Inflammatory macrophage (primary cell): ENCODE measurements at places on chromosomes 7 and 10.

- no peak for DNase-seq
These were observed 52.4 kb upstream of the GNAI1 start for GRCh38 chr7:80082213-80082612.

- no peak for DNase-seq
These were observed 59.4 kb upstream of the EMX2 start for GRCh38 chr10:117483056-117483590.

GRCh38 chr7:21256310-21256877 is 171.5 kb upstream of the SP4 start:
- DNase-seq = peak; percentile 48

- no peak for DNase-seq
These were observed 4.6 kb upstream of the ZNF22 start for GRCh38 chr10:44995914-44996669.

DNA sequence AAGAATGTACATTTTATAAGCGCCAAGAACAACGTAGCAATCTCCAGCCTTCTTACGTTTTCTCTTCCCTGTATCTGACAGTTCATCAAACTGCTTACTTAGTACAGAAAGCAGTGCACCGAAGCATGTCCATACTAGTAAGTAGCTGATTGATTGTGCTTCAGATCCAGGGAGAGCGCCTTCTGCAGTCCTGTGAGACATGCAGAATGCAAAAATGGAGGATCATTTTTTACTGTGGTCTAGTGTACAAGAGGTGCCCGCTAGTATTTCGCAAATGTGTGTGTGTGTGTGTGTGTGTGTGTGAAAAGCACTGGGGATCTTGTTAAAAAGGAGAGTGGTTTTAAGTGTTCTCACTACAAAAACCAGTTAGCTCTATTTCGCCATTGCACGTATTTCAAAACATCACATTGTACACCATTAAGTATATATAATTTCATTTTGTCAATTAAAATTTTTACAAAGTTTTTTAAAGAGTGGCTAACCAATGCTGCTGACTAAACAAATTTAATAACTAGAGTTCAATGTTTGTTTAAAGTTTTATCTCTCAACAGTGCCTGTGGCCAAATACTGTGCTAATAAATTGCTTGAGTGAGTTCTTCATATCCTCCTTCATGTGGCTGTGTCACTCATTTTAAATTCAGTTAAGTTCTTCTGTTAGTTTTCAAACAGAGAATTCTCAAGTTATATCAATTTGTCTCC is 99.6 kb downstream of the ZMYND11 start:
- no peak for DNase-seq

DNA sequence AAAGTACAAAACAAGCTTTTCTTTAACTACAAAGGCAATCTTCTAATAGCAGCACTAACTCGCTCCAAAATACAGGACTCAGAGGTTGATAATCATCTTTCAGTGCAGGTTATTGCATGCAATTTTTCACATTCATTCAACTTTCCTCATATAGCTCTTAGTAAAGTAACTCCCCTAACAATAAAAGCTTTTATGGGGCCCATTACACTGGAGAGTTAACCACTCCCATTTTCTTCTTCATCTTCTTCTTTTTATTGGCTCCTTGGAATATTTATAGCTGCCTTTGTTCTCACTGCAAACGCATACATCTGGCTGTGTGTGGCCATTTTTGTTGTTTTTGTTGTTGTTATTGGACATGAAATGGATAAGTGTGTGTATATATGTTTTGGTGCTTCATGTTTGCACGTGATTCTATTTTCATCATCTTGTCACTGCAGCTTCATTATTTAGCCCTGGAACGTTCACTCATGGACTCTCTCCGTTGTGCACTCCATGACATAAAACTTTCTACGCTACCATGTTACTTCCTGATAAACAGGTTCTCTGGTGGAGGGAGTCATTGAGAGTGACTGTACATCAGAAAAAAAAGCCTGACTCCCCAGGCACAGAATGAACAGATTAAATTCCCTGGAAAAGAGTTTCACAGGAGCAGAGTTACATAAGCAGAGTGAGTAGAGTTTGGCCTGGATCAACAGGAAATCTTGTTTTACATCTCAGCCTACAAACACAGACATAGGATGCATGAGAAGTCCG is 236.4 kb upstream of the SP4 start:
- DNase-seq = no peak

DNA sequence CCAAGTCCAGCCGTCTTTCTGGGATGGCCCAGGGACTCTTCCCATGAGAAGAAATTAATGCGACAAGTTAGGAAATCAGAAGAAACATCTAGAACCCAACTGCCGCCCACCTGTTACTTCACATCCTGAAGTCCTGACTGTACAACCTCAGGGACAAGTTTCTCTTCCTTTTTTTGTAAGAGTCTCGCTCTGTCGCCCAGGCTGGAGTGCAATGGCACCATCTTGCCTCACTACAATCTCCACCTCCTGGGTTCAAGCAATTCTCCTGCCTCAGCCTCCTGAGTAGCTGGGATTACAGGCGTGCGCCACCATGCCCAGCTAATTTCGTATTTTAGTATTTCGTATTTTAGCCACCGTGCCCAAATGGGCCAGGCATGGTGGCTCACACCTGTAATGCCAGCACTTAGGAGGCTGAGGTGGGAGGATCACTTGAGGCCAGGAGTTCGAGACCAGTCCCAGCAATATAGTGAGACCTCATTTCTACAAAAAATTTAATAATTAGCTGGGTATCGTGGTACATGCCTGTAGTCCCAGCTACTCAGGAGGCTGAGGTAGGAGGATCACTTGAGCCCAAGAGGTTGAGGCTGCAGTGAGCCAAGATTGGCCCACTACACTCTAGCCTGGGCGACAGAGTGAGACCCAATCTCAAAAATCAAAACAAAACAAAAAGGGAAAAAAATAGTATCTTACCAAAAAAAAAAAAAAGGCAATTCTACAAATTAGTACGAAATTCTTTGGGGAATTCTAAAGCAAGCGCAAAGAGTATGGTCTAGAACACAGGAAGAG is 20.8 kb downstream of the LAT2 start:
- peak; percentile 92 for DNase-seq

- DNase-seq = peak; percentile 43
These were observed 983 bp downstream of the TNRC18 start for GRCh38 chr7:5422396-5423305.

DNA sequence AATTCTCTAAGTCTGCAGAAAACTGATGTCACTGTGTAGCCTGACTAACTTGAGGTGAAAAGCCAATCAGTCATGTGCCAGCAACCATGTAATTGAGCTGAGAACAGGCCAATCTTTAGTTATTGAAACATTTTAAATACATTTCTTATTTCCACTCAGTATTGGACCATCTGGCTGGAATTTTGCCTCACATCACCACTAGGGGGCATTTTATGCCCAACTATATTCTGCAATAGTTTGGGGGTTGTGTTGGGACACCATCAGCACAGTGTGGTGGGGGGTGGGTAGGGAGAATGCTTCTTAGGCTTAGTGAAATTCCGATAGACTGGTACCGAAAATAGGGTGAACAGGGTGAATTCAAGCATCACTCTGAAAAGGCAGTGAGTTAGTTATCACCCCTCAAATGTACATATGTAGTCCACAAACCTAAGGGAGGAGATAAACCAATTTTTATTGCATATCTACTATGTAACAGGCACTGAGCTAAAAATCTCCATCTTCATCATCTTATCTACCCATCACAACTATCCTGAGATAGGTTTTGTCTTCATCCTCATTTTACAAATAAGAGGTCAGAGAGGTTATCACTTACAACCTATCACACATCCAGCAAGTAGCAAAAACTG is 17.8 kb downstream of the NPSR1 start:
- peak; percentile 3 for DNase-seq

DNA sequence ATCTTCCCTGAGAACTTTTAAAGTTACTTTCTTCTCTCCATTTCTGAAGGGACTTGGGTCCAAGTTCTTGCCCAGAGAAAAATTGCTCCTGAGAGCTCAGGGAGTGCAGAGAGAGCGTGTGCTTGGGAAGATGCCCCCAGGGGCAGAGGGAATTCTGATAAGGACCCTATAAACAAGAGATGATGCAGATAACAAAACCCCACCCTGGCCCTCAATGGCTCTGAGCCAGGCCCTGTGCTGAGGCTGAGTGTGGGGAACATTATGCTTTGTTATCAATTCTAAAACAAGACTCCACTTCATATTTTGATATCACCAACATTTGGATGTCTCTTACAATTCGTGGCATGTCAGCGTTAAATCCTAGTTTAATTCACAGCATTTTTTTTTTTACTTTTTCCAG is 34.4 kb upstream of the HABP2 start:
- DNase-seq = no peak

DNA sequence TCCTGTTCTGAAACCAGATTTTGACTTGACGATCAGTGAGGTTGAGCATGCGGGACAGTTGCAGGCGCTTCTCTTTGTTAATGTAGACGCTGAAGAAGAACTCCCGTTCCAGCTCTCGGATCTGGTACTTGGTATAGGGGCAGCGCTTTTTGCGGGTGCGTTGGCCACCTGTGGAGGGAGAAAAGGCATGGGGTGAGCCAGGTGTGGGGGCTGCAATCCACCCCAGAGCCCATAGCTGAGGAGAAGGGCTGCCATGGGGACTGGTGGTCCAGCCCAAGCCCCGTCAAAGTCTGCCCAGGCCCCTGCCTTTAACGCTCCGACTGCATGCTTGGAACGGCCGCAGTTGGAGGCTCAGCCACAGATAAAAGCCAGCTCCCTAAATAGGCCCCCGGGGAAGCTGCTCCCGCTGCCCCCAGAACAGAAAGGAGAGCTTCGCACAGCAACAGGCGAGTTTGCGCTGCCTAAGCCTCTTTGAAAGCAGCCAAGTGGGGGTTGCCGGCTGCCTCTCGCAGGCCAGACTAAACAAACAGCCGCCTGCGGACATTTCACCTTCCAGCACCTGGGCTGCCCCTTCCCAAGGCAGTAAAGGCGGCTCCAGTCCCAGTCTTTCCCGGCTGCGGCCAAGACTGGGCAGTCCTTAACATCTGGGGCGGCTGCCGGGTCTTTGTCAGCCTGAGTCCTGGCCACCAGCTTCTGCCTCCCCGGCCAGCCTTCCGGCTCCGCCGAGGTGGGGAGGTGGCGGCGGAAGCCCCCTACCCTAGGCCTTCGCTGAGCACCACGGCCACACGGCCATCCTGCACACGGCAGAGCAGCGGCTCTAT is 2.0 kb downstream of the HOXA11 start:
- DNase-seq = no peak

- no peak for DNase-seq
These were observed 89.1 kb downstream of the CELF2 start for GRCh38 chr10:11106621-11107374.

DNA sequence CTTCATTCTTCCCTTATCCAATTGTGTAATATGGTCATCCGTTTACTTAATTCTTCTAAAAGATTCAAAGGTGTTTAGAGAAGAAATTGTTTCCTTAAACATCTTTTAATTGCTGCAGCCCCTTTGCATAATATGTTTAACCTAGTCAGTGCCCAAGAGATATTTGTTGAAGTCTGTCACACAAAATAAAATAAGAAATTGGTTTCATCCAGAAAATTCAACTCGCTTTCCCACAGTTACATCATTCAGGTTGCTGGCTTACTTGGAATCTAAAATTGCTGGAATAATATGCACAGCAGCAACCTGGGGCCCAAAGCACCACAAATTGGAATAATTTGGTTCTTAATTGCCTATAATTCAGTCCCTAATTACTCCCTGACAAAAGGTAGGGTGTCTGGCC is 155.1 kb upstream of the ETV1 start:
- DNase-seq = no peak

DNA sequence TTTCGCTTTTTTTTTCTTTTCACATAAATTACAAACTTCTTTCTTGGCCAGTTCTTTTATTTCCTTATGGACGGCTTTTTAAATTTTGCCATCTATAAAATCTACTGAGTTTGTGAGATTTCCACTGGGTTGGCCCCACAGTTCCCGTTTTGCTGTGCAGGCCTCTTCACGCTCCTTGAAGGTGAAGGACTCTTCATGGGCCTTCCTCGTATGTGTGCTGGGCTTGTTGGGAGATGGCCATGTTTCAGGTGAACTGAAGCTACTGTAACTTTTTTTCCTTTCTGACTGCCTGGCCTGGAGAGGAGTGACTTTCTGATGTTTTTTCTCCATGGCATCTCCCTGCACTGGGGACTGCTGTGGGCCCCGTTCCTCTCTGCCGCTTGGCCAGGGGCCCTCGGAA is 262.4 kb downstream of the COBL start:
- DNase-seq = no peak

- DNase-seq = no peak
These were observed 38.9 kb downstream of the POU6F2 start for GRCh38 chr7:39016609-39017008.

DNA sequence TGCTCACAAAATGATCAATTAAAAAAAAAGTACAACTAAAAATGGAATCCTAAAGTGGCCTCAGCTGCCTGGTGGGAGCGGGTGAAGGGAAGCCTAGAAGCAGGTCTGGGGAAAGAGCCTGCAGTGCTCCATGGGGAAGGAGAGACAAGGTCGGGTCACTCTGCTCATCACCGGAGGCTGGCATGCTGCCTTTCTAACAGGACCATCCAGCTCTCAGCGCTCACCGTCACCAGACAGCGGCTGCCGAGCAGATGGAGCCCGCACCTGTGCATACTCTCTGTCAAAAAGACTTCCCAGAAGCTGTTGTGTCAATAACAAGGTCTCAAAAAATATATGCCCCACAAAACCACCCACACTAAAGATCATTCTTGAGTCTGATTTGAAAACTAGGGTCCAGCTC is 112.8 kb downstream of the BAMBI start:
- no peak for DNase-seq

DNA sequence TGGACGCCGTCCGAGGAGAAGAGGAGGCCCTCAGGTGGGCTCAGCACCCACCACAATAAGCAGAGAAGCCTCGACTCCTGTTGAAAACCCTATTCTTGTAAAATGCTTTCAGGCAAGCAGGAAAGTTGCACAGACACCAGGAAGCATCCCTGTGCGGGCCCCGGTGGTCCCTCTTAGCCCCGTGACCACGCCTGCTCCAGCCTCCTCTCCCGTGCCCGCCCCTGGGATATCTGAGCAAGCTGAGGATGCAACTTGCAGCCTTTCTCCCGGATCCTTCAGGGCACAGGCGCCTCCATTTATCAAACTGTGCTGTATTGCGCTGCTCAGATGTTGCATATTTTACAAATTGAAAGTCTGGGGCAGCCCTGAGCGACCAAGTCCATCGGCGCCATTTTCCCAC is 72.7 kb downstream of the CFAP46 start:
- DNase-seq = no peak

- DNase-seq = no peak
These were observed 70.5 kb upstream of the DIP2C start for GRCh38 chr10:759898-760477.

- DNase-seq = no peak
These were observed 194.8 kb downstream of the TMEM178B start for GRCh38 chr7:141268614-141269013.

GRCh38 chr7:80732630-80733029 is 94.2 kb downstream of the CD36 start:
- peak; percentile 6 for DNase-seq

- DNase-seq = no peak
These were observed 994.4 kb upstream of the LRRTM3 start for GRCh38 chr10:65931291-65932070.

- DNase-seq = peak; percentile 67
These were observed 489.4 kb upstream of the SORCS1 start for GRCh38 chr10:107653832-107654287.
